ENCODE measurements at places on chromosomes 12 and 14. TPM values are rescaled to one million over a fixed set of nuclear protein-coding genes. Genes with fewer than 3 reads are reported as not detected.

The OAS3 gene
- total RNA-seq: 12.5 TPM

The GABARAPL1 gene
- total RNA-seq: 26.6 TPM

The RAD9B gene
- 0.74 TPM for total RNA-seq

The CD4 gene
- total RNA-seq: 1.2 TPM

The CLEC4A gene
- 1.1 TPM for total RNA-seq

The CLEC14A gene
- not detected for total RNA-seq

The SIX6 gene
- total RNA-seq: not detected

The FAM186B gene
- total RNA-seq: 0.15 TPM

The NKX2-1 gene
- total RNA-seq: not detected

The ASCL1 gene
- not detected for total RNA-seq

The NRL gene
- 1.5 TPM for total RNA-seq

The ACADS gene
- 11.2 TPM for total RNA-seq

The ASPG gene
- not detected for total RNA-seq

The ITPR2 gene
- total RNA-seq: 24.0 TPM

The TSPAN9 gene
- total RNA-seq: 0.79 TPM

The RD3L gene
- not detected for total RNA-seq

The EXOC3L4 gene
- not detected for total RNA-seq

The ZNF140 gene
- total RNA-seq: 14.8 TPM

The RNASE3 gene
- total RNA-seq: not detected

The OAS2 gene
- 46.6 TPM for total RNA-seq

The KCNH3 gene
- 3.1 TPM for total RNA-seq

The ARL6IP4 gene
- total RNA-seq: 181 TPM

The PAPLN gene
- 0.18 TPM for total RNA-seq

The KCNH5 gene
- total RNA-seq: not detected

The RNU6-7 gene
- total RNA-seq: not detected

The DLK1 gene
- total RNA-seq: not detected

The ALDH6A1 gene
- total RNA-seq: 12.5 TPM

The KRT6C gene
- not detected for total RNA-seq

The LRP1-AS gene
- total RNA-seq: not detected

The LTBR gene
- total RNA-seq: 1.4 TPM

The TGFB3 gene
- 2.6 TPM for total RNA-seq

The RASSF8 gene
- total RNA-seq: 0.31 TPM

The LRRC43 gene
- 0.18 TPM for total RNA-seq

The KRT6B gene
- not detected for total RNA-seq

The KRT73 gene
- total RNA-seq: 0.13 TPM

The CCDC198 gene
- not detected for total RNA-seq

The PPFIA2 gene
- not detected for total RNA-seq

The DACT1 gene
- total RNA-seq: 0.15 TPM

The SRRM4 gene
- not detected for total RNA-seq

The TMPRSS12 gene
- total RNA-seq: not detected

The BDKRB2 gene
- not detected for total RNA-seq

The PRB2 gene
- not detected for total RNA-seq
